Omental fat pad (tissue), 4 donors: ENCODE measurements at places on chromosomes 2 and 18. TPM values are rescaled to one million over a fixed set of nuclear protein-coding genes. Genes with fewer than 3 reads are reported as not detected.
A peak's percentile ranks its signal among the peaks of the same experiment; 100 is the strongest.

DNA sequence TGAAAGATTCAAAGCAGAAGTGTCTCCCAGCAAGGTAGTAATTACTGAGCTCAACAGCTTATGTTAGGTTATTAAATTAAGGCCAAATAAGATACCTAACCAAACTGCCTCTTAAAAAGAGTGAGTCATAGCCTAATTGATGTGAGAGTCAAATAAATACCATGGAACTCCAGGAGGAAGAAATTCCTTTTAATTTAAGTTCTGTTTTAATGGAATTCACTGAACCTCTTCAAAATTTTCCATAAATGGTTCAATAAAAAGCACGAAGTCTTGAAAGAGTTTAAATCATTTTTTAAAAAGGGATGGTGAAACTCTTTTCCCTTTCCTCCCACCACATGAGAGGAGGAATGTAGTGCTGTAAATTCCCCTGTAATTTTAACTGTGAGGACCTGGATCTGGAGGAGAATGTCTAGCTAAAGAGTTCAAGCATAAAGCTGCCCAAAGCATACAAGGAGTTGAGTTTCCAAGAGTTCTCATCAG is 180.8 kb upstream of the MMADHC start:
- no peak for DNase-seq

GRCh38 chr2:240554767-240555493 is 2.9 kb downstream of the ANKMY1 start:
- DNase-seq = no peak

DNA sequence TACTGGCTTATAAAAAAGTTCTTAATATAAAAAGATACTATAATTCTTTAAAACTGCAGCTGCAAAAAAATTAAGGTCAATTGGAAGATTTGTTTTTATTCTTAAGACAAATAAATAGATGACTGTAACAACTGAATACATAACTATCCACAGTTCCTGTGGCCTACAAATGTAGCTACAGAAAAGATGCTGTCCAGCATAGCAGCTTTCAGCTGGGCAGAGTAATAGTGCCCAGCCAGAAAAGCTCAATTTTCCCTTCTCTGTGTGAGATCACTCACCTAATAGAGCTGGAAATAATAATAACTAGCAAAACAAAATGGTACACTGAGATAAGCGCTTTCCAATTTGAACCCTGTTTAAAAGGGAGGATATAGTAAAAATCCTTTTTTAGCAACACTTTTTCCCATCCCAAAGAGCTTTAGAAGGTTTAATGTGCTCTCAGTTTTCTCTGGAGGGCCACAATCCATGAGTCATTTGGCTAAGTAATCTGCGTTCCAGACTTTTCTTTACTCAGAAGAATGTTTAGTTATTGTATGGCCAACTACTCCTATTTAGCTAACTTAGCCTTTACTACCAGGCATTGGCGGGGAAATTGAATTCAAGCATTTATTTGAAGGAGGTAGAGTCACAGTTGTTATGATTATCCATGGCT is 158.1 kb upstream of the SLC39A10 start:
- DNase-seq = no peak

DNA sequence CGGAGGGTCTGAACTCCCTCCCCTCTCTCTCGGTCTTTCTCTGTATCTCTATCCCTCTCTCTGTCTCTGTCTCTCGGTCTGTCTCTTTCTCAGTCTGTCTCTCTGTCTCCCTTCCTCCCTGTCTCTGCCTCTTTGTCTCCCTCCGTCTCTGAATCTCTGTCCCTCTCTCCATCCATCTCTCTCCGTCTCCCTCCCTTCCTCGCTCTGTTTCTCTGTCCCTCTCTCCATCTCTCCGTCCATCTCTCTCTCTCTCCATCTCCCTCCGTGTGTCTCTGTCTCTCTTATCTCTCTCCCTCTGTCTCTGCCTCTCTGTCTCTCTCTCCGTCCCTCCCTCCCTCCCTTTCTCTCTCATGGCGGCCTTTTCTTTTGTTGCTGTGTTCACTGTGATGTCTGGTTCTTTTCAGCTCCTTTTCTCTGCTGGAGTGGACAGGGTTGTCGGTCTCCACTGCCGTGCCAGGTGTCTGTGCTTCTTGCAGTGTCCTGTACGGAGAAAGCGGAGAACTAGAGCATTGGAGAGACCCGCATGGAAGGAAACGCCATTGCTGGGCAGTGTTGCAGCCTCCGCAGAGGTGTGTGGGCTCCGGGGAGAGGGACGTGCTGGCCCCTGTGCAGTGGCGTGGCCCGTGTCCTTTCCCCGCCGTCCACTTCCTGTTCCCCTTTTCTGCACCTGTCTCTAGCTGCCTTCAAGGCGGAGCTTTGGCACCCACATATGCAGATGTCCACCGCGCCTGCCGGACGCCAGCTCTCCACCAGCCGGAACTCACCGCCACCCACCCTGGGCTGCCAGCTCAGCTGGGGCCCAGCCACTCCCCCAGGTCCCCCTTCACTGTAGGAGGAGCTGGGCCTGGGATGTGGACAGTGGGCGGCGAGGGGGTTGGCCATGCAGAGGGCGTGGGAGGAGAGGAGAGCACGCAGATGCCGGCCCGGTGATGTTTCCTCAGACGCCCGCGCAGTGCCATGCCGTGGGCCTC is 113.1 kb downstream of the NFATC1 start:
- peak; percentile 22 for DNase-seq

The TEX44 gene
- total RNA-seq = not detected
